ENCODE measurements at places on chromosomes 4 and X. TPM values are rescaled to one million over a fixed set of nuclear protein-coding genes. Genes with fewer than 3 reads are reported as not detected.

Gene SRPX
- not detected for polyA plus RNA-seq

Gene RHOH
- polyA plus RNA-seq: 255 TPM

Gene P2RY8
- 206 TPM for polyA plus RNA-seq

Gene DDIT4L
- polyA plus RNA-seq: not detected

Gene MAGED4B
- 5.6 TPM for polyA plus RNA-seq

Gene EPGN
- not detected for polyA plus RNA-seq

Gene BBS7
- 4.3 TPM for polyA plus RNA-seq

Gene CNKSR2
- polyA plus RNA-seq: 4.0 TPM

Gene CT45A8
- not detected for polyA plus RNA-seq

Gene FAAH2
- 3.6 TPM for polyA plus RNA-seq

Gene MAGEA2
- polyA plus RNA-seq: not detected

Gene MAPK10
- 0.94 TPM for polyA plus RNA-seq

Gene TMEM154
- 210 TPM for polyA plus RNA-seq

Gene TMSB15B
- polyA plus RNA-seq: 13.8 TPM

Gene SRPK3
- polyA plus RNA-seq: not detected

Gene SYP
- 1.1 TPM for polyA plus RNA-seq

Gene HSFX3
- not detected for polyA plus RNA-seq

Gene LDB2
- not detected for polyA plus RNA-seq

Gene GPR173
- polyA plus RNA-seq: not detected

Gene QRFPR
- not detected for polyA plus RNA-seq

Gene LRIT3
- not detected for polyA plus RNA-seq

Gene ZCCHC13
- not detected for polyA plus RNA-seq

Gene TKTL1
- polyA plus RNA-seq: 5.5 TPM

Gene RNF212
- 0.68 TPM for polyA plus RNA-seq

Gene TLR10
- 183 TPM for polyA plus RNA-seq

Gene IL3RA
- 0.66 TPM for polyA plus RNA-seq

Gene NSUN7
- polyA plus RNA-seq: 1.1 TPM

Gene CXorf58
- polyA plus RNA-seq: 0.20 TPM

All from IgD-negative memory B cell (primary cell).